Inflammatory macrophage treated with lipopolysaccharide for 1 hour (primary cell): ENCODE measurements at places on chromosomes 2 and 18.

GRCh38 chr2:99150706-99151105 lies 4.0 kb downstream of the TSGA10 start:
- peak; percentile 90 for DNase-seq

- no peak for DNase-seq
Measured at GRCh38 chr2:14937336-14937735, 304.8 kb downstream of the LRATD1 start.

DNA sequence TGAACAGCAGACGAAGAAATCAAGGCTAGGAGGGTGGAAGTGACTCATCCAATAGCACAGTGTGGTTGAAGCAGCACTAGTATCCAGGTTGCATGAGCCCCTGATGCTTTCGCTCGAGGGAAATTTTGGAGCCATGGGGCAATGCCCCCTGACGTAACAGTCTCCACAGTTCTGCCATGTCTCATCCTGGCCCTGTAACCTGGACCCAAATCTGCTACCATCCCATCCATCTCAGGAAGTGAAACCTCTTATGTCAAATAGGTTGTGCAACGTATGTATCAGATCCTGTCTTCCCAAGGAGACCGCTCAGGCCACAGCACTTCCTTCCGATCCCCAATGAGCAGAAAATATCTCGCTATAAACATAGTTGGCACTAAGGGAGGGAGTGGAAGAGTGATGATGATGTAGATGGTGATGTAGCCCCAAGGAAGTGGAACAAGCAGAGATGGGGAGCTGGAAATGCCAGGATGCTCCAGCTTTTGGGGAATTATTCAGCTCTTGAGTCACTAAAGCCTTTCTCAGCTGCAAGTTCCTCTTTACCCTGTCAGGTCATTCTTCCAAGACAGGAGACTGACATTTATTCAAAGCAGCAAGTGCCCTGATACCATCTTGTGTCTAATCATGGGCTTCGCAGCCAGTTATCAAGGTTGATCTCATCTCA lies 3.0 kb upstream of the IL1B start:
- DNase-seq = peak; percentile 99

DNA sequence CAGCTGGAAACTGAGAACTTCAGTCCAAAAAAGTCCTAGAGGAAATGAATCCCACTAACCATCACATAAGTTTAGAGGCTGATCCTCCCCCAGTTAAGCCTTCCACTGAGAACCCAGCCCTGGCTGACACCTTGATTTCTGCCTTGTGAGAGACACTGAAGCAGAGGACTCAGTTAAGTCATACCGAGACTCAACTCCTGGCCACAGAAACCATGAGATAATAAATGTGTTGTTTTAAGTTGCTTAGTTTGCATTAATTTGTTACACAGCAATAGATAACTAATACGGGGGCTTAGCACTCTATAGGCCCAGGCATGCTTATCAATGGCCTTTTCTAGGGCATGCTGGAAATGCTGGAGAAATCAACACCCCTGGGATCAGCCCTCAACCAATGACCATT lies 3.4 kb upstream of the ADD2 start:
- no peak for DNase-seq

DNA sequence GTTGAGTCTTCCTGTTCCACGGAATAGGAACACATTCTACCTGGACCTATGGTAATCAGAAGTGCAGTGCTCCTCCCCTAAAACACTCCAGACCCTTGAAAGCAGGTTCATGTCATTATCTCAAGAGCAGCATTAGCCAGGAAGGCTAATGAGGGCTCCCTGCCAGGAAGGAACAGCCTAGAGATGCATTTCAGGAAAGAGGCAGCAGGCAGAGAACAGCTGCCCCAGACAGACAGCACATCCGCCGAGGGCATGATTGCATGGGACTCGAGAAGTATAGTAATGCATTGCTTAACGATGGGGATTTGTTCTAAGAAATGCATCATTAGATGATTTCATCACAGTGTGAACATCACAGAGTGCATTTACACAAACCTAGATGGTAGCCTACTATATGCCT lies 171.5 kb downstream of the ALK start:
- DNase-seq = peak; percentile 5

GRCh38 chr2:12161085-12161484 lies 414.7 kb downstream of the LPIN1 start:
- DNase-seq = no peak

DNA sequence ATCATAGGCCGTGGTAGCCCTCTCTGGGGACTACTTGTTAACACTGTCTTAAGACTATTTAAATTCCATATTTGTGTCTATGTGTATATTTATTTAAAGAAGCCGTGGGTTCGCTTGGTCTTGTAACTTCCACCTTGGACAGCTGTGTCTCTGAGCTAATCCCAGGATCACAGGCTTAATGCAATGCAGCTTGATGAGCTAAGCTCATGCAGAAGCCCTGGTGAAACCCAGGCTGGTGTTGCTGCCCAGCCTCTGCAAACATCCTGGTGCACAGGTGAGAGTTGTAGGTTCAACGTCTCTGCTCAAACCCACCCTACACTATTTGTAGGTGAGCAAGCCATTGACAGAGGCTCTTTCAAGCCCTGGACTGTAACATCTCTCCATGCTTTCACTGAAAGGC lies 211.8 kb downstream of the FAM210A start:
- no peak for DNase-seq

- no peak for DNase-seq
Measured at GRCh38 chr2:226835420-226835795, 446 bp upstream of the RHBDD1 start.

- DNase-seq = no peak
Measured at GRCh38 chr2:74759986-74760385, 73.9 kb upstream of the HK2 start.

DNA sequence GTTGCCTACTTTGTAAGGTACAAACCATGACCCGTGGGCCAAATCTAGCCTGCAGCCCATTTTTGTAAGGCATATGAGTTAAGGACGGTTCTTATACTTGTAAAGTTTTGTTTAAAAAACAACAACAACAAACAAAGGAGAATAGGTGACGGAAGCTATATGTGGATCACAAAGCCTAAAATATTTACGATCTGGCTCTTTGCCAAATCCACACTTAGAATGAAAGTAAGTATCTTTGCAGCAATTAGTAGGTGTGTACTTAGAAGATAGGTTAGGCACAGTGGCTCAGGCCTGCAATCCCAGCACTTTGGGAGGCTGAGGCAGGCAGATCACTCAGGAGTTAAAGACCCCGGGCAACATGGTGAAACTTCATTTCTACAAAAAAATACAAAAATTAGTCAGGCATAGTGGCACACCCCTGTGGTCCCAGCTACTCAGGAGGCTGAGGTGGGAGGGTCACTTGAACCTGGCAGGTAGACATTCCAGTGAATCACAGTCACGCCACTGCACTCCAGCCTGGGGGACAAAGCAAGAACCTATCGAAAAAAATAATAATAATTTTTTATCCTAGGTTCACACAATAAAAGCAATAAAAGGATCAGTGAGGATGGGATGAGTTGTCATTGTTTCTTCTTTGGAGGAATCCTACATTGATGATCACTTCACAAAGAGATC lies 57.8 kb upstream of the CTAGE1 start:
- no peak for DNase-seq

DNA sequence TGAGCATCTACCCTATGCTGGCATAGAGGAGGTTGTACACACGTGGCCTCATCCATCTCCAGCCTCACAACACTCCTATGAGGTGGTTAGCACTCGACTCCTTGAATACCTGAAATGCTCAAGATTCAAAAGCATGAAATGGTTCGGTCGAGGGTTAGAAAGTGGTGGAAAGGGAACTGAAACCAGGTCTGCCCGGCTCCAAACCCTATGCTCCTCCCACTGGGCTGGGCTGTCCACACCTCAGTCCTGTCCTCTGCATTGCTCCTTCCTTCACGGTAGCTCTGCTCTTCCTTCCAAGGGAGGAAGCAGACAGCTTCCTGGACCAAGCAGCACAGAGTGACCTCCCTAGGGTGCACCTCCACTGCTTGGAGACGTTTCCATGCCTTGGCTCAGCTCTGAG lies 565.2 kb upstream of the ID2 start:
- peak; percentile 26 for DNase-seq

DNA sequence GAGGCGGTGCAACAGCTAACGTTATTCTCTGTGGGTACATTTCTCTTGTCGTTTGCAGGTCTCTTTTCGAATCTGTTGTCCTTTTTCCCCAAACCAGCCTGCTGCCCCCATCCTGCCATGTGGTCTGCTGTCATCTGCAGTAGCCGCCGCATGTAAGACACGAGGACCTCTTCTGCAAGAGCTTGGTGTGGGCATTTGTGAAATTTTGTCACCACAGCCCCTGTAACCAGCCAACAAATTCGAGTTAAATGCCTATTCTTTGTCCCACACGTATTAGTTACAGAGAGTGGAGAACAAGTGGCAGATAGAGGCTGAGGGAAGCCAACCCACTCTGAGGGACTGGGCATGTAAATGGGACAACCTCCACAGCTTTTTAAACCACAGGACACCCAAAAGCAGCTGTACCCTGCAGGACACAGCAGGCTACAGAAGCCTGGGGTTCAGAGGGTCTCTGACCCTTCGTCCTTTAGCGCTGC lies 35.0 kb downstream of the ITGA6 start:
- peak; percentile 80 for DNase-seq

DNA sequence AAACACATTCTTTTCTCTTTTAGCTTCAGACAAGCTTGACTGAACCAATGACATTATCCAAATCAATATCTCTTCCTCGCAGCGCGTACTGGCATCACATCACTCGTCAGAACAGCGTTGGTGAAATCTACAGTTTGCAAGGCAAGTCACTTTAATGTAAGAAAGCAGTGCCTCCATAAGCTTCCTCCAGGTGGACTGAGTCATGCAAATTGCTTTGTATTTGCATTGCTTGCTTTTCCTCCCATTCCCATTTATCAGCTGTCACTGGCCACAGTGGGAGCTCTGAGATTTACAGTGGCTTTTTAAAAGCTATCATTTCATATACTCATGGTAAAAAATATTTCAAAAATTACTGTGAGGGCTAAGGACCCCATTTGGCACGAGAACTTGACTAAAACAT lies 189.9 kb downstream of the CD226 start:
- no peak for DNase-seq

- DNase-seq = peak; percentile 87
Measured at GRCh38 chr2:9951522-9952285, at the start of gene GRHL1. TSS of gene GRHL1 (plus strand) at chr2:9951693. CDS start at chr2:9951834, 141 bp downstream.

- peak; percentile 40 for DNase-seq
Measured at GRCh38 chr2:96538487-96539214, 2.1 kb downstream of the ARID5A start.

GRCh38 chr18:49617329-49617695 lies 55.5 kb downstream of the LIPG start:
- DNase-seq = no peak

- no peak for DNase-seq
Measured at GRCh38 chr2:120516679-120517314, 170.9 kb downstream of the INHBB start.

DNA sequence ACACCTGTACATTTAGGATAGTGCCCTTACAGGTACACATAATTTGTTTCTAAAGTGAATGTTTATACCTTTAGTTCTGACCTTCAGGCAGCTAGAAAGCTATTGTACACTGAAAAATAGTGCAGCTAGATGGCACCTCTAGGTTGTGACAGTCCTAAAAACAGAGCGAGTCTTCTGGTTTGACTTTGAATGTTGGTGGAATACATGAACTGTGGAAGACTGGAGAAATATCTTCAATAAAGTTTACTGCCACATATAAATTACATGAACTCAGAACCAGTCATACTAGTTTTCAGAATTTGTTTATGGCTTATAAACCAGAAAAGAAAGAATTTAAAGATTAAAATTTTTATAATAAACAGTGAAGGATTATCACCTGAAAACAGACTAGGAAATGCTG lies 58.7 kb upstream of the TWSG1 start:
- DNase-seq = no peak

DNA sequence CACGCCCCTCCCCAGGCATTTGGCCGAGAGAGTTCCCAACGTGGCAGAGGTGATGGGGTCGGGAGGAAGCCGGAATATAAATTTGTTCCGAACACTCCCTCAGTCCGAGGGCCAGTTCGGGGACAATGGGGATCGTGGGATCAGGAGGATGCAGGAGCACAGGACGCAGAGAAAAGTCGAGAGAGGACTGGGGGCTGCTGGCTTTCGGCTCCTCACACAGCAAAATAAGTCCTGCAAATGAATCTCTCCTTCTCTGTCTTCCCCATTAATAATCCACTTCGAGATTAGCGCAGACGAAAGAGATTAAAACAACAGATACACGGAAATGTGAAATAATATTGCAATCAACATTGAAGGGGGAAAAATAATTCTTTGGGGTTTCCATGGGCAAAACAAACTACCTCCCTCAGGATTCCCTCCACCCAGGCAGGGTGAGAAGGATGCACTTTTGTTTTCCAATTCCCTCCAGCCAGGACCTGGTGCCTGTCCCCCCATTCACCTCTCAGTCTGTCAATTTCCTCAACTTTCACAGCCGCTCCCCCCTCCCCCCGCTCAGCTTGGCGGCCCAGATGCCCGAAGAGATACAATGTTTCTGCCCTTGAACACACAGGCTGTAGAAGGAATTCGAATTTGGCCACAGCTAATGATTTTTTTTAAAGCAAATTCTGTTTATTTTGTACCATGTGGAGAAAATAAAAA lies 3.1 kb upstream of the ZEB2 start:
- peak; percentile 46 for DNase-seq

DNA sequence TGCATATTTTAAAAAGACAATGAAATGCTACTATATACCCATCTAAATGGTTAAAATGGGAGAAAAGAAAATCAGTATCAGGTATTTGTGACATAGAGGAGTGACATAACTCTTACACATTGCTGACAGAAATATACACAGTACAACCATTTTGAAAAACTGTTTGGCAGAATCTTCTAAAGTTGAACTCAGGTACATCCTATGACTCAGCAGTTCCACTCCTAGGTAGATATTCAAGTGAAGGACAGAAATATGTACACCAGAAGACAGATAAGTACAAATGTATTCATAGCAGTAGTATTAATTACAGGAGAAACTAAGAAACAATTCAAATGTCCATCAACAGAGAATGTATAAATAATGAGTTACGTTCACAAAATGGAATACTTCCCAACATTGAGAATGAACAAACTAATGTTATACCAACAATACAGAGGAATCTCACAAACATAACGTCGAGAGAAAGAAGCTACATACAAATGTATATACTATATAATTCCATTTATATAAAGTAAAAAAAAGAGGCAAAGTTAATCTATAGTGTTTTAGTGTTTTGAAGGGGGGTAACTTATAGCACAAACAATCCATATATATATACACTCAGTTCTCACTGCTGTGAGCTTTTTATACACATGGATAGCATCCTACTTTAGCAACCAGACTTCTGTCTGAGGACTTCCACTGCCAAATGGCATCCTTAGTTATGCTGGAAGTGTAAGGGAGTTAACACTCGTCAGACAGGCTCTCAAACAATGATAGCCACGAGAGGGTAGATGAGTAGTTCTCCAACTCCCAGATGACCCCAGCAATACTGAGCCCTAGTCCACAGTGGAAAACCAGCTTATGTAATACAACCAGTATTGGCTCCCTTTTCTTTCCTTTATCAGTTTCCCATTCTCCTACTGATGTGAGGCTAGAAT lies 172.5 kb downstream of the NBAS start:
- no peak for DNase-seq

DNA sequence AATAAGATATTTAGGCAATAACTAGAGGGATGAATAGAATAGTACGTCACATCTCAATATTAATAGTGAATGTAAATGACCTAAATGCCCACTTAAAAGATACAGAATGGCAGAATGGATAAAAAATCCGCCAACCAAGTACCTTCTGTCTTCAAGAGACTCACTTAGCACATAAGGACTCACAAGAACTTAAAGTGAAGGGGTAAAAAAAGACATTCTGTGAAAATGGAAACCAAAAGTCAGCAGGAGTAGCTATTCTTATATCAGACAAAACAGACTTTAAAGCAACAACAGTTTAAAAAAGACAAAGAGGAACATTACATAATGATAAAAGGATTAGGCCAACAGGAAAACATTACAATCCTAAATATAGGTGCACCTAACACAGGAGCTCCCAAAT lies 56.7 kb upstream of the DSC1 start:
- DNase-seq = no peak
